ENCODE measurements at places on chromosomes 12 and 14.

DNA sequence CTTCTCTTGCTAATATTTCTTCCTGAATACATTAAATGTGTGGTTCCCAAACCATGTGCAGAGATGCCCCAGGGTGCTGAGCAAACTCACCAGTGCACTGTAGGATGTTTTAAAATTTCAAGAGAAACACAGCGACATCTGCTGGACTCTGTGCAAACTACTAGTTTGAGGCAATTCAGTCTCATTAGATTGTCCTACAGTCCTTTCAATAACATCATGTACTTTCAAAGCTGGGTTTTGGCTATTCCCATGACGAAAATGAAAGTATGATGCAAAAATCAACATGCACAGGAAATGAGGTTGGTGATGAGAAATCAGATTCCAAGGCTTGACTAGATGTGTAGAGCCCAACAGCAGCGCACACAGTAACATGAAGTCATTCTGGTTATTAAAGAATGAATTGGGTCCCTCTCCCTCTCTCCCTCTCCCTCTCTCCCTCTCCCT, 66.3 kb downstream of the CLIP1 start:
- DNase-seq, result peak; percentile 71

DNA sequence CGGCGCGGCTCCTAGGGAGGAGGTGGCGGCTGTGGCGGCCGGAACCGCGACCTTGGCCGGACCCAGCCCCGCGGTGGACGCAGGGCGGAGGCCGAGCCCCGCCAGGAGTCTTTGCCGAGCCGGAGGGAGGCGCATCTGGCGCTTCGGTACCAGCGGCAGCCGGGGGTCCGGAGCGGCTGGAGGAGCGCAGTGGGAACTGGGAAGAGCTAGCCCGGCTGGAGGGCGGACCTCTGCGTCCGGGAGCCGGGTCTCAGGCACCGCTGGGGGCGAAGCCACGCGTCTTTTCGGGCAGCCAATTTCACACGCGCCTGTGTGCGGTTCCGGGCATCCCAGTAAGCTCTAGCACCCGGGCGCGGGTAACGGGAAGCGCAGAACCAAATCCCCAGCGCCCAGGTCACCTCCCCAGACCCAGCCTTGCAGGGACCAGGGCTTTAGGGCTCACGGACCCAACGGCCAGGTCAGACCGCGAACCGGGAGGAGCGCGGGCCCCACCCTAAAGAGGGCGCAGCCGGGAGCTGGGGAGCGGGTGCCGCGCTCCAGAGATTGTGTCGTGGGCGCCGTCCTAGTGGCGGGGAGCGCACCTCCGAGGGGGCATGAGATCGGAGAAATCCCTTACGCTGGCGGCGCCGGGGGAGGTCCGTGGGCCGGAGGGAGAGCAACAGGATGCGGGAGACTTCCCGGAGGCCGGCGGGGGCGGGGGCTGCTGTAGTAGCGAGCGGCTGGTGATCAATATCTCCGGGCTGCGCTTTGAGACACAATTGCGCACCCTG, 89.4 kb downstream of the GALNT8 start:
- no peak for DNase-seq

- DNase-seq, result no peak
Observed at GRCh38 chr12:26188641-26189040, 6.7 kb upstream of the SSPN start.

GRCh38 chr12:13875744-13876143, 105.7 kb downstream of the GRIN2B start:
- DNase-seq, result no peak

GRCh38 chr12:50517421-50518048, 12.8 kb downstream of the DIP2B start:
- no peak for DNase-seq

DNA sequence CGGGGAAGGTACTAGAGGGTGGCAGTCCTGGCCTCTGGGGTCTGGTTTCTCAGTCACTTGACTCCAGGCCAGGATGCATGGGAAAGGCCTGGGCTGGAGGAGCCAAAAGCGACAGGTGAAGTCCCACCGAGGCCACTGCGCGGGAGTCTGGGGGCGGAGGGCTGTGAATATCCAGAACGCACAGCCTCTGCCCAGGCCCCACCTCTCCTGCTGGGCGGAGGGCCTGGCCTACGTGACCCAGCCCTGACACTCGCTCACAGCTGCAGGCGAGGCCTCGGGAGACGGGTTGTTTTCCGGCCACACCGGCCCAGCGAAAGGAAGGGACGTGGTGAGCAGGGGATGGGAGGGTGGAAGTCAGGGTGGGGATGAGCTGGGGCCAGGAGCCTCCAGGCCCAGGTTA, 91.2 kb downstream of the RFLNA start:
- no peak for DNase-seq

GRCh38 chr14:69242311-69243224, 17.4 kb upstream of the GALNT16 start:
- peak; percentile 85 for DNase-seq

DNA sequence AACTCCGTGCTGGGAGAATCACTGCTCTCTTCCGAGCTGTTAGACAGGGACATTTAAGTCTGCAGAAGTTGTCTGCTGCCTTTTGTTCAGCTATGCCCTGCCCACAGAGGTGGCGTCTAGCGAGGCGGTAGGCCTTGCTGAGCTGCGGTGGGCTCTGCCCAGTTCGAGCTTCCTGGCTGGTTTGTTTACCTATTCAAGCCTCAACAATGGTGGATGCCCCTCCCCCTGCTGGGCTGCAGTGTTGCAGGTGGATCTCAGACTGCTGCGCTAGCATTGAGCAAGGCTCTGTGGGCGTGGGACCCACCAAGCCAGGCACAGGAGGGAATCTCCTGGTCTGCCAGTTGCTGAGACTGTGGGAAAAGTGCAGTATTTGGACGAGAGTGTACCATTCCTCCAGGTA, 43.7 kb downstream of the GPR137C start:
- no peak for DNase-seq

DNA sequence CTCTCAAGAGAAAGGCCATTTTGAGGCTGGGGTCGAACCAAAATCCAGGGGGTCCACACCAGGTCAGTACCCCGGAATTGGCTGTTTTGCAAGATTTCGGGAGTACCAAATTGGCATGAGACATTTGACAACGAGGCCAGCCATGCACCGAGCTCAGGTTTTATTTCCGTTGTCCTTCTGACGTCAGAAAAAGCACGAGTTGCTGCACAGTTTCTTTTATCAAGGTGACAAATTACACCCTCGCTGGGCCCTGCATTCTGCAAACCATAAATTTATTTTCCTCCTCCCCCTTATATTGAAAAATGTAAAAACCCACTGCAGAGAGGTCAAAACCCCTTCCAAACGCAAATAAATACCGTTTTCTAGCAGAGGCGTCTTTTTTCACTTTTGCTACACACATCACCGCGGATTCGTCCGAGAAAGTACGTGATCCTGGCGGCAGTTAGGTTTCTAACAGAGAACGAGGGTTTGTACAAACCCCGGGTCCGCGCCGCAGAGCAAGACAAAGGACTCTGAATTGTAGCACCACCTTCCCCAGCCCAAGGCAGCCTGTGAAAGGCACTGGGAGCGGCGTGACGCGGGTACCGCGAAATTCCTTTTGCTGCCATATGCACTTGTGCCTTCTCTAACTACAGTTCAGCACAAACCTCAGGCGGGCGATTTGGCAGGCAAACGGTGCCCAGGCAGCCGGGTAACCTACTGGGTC, 1.8 kb downstream of the SLC38A1 start:
- peak; percentile 75 for DNase-seq

DNA sequence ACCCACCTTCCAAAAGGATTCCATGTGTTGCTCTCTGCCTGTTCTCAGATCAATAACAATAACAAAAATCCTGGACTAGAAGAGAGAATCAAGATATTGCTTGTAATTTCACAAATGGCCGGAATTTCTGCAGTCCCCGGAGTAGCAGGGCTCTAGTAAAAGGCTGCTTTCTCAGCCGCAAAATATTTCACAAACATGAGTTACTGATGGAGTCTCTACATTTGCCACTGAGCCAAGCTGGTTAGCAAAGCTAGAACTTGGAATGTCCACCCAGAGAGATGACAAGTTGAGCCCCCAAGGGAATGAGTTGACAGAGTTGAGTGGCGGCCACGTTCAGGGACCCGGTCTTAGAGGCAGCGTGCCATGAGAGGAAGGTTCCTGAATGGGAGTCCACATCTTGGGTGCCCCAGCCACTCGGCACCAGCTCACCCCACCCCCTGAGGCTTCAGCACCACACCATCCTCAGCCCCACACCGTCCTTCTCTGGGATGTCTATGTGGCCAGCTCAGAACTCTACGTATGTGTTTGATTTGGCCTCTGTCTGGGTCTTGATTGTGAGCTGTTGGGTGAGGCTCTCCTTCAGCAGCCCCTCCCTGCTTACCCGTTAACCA, 15.9 kb downstream of the FBLN5 start:
- no peak for DNase-seq

- DNase-seq, result no peak
Observed at GRCh38 chr12:40907115-40907527, 214.9 kb downstream of the CNTN1 start.

- DNase-seq, result no peak
Observed at GRCh38 chr12:48389409-48389808, 38.7 kb upstream of the ZNF641 start.

All from cerebellar cortex (tissue), 1 donor.